ENCODE measurements at places on chromosomes 2 and 18.
A peak's percentile ranks its signal among the peaks of the same experiment; 100 is the strongest.

DNA sequence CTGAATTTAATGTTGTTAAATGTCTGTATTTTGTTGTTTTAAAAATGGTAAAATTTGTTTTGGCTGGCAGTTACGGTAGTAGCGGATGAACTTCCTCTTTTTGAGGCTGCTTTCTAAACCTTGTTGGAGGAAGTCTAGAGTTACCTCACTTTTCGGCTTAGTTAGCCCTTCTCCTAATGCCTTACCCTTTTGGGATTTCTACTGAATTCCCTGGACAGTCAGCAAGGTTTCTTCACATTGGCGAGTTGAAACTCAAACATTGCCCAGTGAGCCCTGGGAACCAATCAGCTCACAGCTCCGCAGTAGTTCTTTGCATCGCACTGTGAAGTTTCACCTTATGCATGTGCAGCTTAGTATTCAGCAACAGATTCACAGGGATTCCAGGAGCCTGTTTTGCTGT lies 55.2 kb downstream of the TMEM247 start:
- no peaks in the 10 kb centered on the region for H3K36me3 ChIP-seq
- no peaks in the 10 kb centered on the region for H3K4me1 ChIP-seq
- no peak overlapping the region for H3K27ac ChIP-seq
- H3K27me3 ChIP-seq, result no peaks in the 10 kb centered on the region

- no peak overlapping the region for H3K27ac ChIP-seq
- no peaks in the 10 kb centered on the region for H3K27me3 ChIP-seq
- H3K4me1 ChIP-seq, result peaks cover 22% of the 10 kb centered on the region
- no peak overlapping the region for H3K4me3 ChIP-seq
These were observed 3.0 kb downstream of the WDR75 start for GRCh38 chr2:189444322-189444721.

DNA sequence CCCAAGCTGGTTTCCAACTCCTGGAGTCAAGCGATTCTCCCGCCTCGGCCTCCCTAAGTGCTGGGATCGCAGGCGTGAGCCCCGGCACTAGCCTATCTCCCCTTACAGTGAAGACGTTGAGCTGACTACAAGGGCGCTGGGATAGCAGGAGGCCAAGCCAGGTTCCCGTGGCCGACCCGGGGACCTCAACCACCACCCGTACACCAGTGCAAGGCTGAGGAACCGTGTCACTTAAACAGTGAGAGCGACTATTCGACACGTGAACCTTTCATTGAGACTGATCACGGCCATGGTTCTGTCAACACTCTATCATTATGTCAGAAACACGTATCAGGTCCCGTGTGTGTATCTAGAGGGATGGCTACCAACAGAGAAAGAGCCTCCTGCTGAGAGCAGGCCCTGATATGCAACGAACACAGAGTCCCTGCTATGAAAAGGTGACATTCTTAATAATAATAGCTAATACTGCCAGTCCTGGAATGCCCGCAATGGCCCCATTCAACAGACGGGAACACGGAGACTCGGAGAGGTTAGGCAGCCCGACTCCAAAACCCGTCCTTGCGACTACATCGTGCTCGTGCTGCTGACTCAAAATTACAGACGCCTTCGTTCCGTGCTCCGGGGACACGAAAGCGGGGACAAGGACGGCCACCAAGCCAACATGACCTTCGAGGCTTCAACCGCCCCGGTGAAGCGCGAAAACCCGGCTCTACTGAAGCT lies 833 bp downstream of the AFG3L2 start:
- H3K27me3 ChIP-seq, result no peaks in the 10 kb centered on the region
- peaks cover 17% of the 10 kb centered on the region for H3K4me1 ChIP-seq
- peak overlapping the region; percentile 85 for H3K27ac ChIP-seq

DNA sequence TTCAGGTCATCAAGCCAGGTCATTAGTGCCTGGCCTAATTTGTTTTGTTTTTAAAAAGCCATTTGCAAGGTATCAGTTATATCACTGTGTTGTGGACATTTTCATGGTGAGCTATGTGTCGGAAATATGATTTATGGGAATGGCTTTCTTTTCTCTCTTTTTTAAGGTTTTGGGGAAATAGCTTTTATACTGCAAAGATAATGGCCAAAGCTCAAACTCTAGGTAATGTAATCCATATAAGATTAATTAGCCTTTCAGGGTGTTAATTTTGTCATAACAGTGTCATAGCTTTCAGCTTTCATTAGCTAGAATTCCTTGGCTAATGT lies 45.8 kb downstream of the PCBP1 start:
- H3K4me1 ChIP-seq, result peaks cover 33% of the 10 kb centered on the region
- DNase-seq, result no peak
- no peaks in the 10 kb centered on the region for H3K36me3 ChIP-seq
- H3K27me3 ChIP-seq, result no peaks in the 10 kb centered on the region
- H3K4me3 ChIP-seq, result peak overlapping the region; percentile 63

- no peak overlapping the region for H3K4me3 ChIP-seq
- H3K27ac ChIP-seq, result no peak overlapping the region
- DNase-seq, result no peak
- no peaks in the 10 kb centered on the region for H3K4me1 ChIP-seq
- no peaks in the 10 kb centered on the region for H3K36me3 ChIP-seq
These were observed 111.8 kb upstream of the CAB39 start for GRCh38 chr2:230600881-230601280.

DNA sequence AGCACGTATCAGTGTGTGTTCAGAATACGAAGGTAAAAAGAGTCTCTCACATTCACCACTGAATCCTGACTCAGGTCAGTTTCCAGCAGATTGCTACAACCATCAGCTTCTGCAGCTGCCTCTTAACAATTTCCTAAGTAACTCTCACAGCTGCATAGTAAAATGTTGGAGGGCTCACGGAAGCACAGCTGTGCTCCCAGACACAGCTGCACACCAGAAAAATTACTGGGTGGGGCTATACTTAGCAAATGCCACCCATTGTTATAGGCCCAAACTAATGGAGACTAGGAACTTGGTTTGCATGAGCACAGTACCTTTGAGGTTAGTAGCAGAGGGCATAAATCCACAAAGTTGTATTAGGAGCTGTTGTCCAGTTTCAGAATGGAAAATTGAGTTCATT lies 153.9 kb upstream of the ERBB4 start:
- H3K4me1 ChIP-seq, result no peaks in the 10 kb centered on the region
- DNase-seq, result no peak
- H3K27me3 ChIP-seq, result no peaks in the 10 kb centered on the region
- H3K27ac ChIP-seq, result no peak overlapping the region
- no peak overlapping the region for H3K4me3 ChIP-seq

DNA sequence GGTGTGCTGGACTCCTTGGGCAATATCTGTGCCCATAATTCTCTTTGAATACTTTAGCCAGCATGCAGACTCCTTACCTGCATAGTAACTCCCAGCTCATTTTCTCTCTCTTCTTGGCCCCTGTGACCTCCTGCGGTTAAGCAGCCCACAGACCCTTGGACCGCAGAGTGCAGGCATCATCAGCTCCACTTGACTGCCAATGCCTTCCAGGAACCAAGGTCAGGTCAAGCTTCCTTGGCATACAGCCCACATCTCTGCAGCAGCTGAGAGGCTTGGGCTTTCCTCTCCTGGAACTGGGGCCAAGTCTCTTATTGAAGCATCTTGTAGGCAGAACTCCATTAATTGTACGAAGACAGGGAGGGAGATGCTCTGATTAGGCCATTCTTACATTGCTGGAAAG lies 130.1 kb upstream of the PIEZO2 start:
- H3K36me3 ChIP-seq, result no peaks in the 10 kb centered on the region
- H3K27me3 ChIP-seq, result no peaks in the 10 kb centered on the region
- H3K4me1 ChIP-seq, result no peaks in the 10 kb centered on the region
- DNase-seq, result no peak

DNA sequence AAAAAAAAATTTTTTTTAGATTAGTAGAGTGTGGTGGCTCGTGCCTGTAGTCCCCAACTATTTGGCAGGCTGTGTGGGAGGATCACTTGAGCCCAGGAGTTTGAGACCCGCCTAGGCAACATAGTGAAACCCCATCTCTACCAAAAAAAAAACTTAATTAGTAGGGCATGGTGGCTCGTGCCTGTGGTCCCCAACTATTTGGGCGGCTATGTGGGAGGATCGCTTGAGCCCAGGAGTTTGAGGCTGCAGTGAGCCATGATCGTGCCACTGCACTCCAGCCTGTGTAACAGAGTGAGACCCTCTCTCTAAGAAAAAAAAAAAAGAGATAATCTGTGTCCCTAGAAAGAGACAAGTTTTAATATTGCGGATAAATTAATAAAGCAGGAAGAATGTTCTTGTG lies 8.8 kb downstream of the GPR55 start:
- H3K4me1 ChIP-seq, result no peaks in the 10 kb centered on the region
- H3K4me3 ChIP-seq, result no peak overlapping the region
- no peaks in the 10 kb centered on the region for H3K36me3 ChIP-seq
- no peak for DNase-seq

DNA sequence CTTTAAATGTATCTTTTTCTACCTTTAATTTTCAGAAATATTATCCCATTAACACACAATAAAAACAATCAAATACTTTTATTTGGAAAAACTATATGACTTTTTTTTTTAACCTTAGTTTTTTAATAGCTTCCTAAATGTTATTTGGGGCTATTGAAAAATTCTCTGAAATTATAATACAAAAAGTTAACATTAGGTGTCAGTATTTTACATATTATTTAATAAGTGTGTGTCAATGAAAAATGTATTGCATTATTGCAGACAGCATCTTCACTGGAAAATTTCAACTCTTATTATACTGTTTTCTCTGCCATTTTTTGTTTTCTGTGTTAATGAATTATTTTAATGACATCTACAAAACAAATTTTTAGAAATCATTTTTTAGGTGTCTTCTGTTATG lies 51.1 kb upstream of the ARHGAP15 start:
- H3K4me3 ChIP-seq, result no peak overlapping the region
- no peak overlapping the region for H3K27ac ChIP-seq
- no peaks in the 10 kb centered on the region for H3K36me3 ChIP-seq
- H3K4me1 ChIP-seq, result no peaks in the 10 kb centered on the region
- no peak for DNase-seq

DNA sequence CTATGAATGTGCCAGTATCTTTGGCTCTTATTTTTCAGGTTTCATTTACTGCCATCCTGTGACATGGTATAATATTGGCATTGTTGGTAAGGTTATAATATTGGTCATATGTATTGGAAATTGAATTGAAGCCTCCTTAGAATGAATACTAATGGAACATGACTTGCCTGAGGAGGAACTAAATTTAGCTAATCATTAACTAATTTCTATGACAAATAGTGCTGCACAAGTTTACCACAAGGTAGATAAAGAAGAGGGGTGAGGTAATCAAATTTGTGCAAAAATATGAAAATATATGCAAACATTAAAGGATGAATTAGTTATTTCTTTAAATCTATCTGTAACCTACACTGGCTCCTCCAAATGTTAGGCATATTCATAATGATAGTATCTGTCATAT lies 43.2 kb upstream of the ORC2 start:
- no peak for DNase-seq
- H3K27ac ChIP-seq, result no peak overlapping the region
- no peak overlapping the region for H3K4me3 ChIP-seq
- H3K27me3 ChIP-seq, result no peaks in the 10 kb centered on the region

GRCh38 chr2:225169396-225169795 lies 127.1 kb upstream of the DOCK10 start:
- H3K4me1 ChIP-seq, result no peaks in the 10 kb centered on the region
- H3K36me3 ChIP-seq, result no peaks in the 10 kb centered on the region
- no peaks in the 10 kb centered on the region for H3K27me3 ChIP-seq
- no peak for DNase-seq
- no peak overlapping the region for H3K27ac ChIP-seq
- no peak overlapping the region for H3K4me3 ChIP-seq

GRCh38 chr2:196725882-196726281 lies 73.6 kb downstream of the GTF3C3 start:
- no peak overlapping the region for H3K27ac ChIP-seq
- H3K36me3 ChIP-seq, result no peaks in the 10 kb centered on the region
- H3K4me1 ChIP-seq, result no peaks in the 10 kb centered on the region
- H3K27me3 ChIP-seq, result no peaks in the 10 kb centered on the region

- no peaks in the 10 kb centered on the region for H3K27me3 ChIP-seq
- H3K4me1 ChIP-seq, result no peaks in the 10 kb centered on the region
- H3K4me3 ChIP-seq, result no peak overlapping the region
- no peak for DNase-seq
These were observed 341.6 kb upstream of the CDH7 start for GRCh38 chr18:65409261-65409660.

DNA sequence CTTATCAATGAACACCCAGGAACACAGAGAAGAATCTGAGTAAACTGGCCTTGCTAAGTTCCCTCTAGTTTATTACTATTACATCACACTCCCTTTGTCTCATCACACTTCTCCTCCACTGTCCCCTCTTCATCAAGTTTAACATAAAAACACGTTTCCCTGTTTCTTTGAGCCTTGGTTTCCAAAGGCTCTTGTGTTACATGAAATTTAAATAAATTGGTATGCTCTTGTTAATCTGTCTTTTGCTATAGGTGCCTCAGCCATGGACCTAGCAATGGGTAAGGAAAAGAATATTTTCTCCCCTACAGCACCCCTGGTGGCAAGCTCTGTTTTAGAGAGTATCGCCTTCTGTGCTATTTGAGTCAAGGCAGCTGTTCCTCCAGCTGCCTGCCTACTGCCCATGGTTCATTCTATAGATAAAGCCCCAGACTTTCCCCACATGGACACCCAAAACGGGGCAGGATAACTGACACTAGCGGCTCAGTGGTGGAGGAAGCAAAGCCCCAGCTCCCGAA lies 31.8 kb downstream of the TGIF1 start:
- H3K27ac ChIP-seq, result no peak overlapping the region
- H3K4me1 ChIP-seq, result peaks cover 7% of the 10 kb centered on the region
- no peaks in the 10 kb centered on the region for H3K36me3 ChIP-seq
- no peaks in the 10 kb centered on the region for H3K27me3 ChIP-seq

DNA sequence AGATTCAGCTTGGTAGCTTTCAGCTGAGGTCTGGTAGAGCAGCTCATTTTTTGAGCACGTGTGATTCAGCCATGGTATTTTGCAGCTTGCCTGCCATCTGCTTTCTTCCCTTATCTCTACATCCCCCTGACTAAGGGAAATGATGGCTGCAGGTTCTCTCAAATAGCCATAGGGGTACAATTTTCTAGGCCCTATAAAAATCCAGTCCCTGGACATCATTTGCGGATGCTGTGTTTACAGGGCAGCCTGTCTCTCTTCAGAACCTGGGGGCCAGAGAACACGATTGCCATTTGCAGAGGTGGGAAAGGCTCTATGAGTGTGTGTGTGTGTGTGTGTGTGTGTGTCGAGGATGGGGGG lies 442.7 kb upstream of the MEIS1 start:
- no peak overlapping the region for H3K27ac ChIP-seq
- no peaks in the 10 kb centered on the region for H3K36me3 ChIP-seq
- no peak overlapping the region for H3K4me3 ChIP-seq
- H3K4me1 ChIP-seq, result no peaks in the 10 kb centered on the region
- H3K27me3 ChIP-seq, result no peaks in the 10 kb centered on the region

- H3K4me1 ChIP-seq, result peaks cover 15% of the 10 kb centered on the region
- H3K27me3 ChIP-seq, result no peaks in the 10 kb centered on the region
- H3K36me3 ChIP-seq, result no peaks in the 10 kb centered on the region
These were observed 134.4 kb upstream of the SLC1A4 start for GRCh38 chr2:64854773-64855237.

Data from keratinocyte (primary cell).